Dermis blood vessel endothelial cell (primary cell): ENCODE measurements at places on chromosomes 3 and 15. TPM values are rescaled to one million over a fixed set of nuclear protein-coding genes. Genes with fewer than 3 reads are reported as not detected.

The GPR156 gene
- total RNA-seq: 0.09 TPM in 1 of 2 replicates, not detected in the other

The GOLGA8T gene
- 0.05 TPM in 1 of 2 replicates, not detected in the other for total RNA-seq

The MESP2 gene
- 0.28 TPM in 1 of 2 replicates, not detected in the other for total RNA-seq

The GALNT15 gene
- total RNA-seq: 104 and 175 TPM in 2 replicates

The DUOXA2 gene
- not detected in 2 replicates for total RNA-seq

The USP13 gene
- 30.5 and 52.0 TPM in 2 replicates for total RNA-seq

The CHDH gene
- total RNA-seq: 0.23 and 1.0 TPM in 2 replicates

The SNAPC5 gene
- total RNA-seq: 21.4 and 22.2 TPM in 2 replicates

The RHOV gene
- total RNA-seq: 0.17 TPM in 1 of 2 replicates, not detected in the other

The GBE1 gene
- total RNA-seq: 70.5 and 124 TPM in 2 replicates

The HGD gene
- total RNA-seq: 0.60 and 2.4 TPM in 2 replicates

The ECE2 gene
- not detected in 2 replicates for total RNA-seq

The ROBO1 gene
- 0.47 and 1.0 TPM in 2 replicates for total RNA-seq

The SRGAP3 gene
- total RNA-seq: 3.4 and 7.1 TPM in 2 replicates

The XCR1 gene
- not detected in 2 replicates for total RNA-seq

DNA sequence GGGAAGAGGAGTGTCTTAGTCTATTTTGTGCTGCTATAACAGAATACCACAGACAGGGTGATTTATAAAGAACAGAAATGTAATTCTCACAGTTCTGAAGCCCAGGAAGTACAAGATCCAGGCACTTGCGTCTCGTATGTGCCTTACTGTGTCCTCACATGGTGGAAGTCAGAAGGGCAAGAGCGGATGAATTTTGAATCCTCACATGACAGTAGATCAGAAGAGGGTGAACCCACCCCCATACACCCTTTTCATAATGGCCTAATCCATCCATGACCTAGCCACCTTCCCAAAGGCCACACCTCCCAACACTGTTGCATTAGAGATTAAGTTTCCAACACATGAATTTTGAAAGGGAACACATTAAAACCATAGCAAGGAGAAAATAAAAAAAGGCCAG, 18.7 kb upstream of the ANXA2 start:
- DNase-seq: no peak

- DNase-seq: peak; percentile 70
Observed at GRCh38 chr15:63945007-63945788, 101.1 kb downstream of the DAPK2 start.

- peak; percentile 6 for DNase-seq
Observed at GRCh38 chr15:43414196-43414595, 43.3 kb downstream of the TUBGCP4 start.

GRCh38 chr15:36696196-36696595, 116.8 kb downstream of the CDIN1 start:
- DNase-seq: no peak

DNA sequence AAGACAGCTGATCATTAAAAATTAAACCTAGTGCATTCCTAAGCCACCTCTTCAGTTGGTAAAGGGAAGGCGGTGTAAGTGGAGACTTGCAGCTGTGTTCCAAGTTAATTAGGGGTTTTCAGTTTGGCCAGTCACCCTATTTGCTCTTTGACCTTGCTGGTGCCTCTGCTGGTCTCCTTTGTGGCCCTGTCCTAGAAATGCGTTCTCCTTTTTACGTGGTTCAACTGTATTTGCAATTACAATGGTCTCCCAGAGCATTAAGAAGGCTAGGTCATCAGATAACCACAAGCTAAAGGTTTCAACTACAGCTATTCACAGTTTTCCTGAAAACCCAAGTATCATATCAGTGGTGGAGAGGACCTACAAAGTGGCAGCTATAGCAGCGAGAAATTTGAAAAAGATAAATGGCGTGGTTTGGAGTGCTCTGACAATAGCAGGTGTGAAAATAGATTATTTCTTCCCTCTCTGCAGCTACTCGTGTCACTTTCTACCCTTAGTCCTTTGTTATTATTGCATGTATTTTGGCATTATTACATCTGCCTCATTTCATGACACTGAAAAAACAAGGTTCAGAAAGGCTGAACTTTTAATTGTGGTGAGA, 203.5 kb upstream of the TBC1D5 start:
- no peak for DNase-seq

- peak; percentile 81 for DNase-seq
Observed at GRCh38 chr3:114566162-114566755, 272.4 kb downstream of the TIGIT start.

GRCh38 chr15:53559364-53560277, 199.8 kb downstream of the WDR72 start:
- DNase-seq: no peak

GRCh38 chr3:125098611-125099291, 43.0 kb upstream of the HEG1 start:
- DNase-seq: no peak

DNA sequence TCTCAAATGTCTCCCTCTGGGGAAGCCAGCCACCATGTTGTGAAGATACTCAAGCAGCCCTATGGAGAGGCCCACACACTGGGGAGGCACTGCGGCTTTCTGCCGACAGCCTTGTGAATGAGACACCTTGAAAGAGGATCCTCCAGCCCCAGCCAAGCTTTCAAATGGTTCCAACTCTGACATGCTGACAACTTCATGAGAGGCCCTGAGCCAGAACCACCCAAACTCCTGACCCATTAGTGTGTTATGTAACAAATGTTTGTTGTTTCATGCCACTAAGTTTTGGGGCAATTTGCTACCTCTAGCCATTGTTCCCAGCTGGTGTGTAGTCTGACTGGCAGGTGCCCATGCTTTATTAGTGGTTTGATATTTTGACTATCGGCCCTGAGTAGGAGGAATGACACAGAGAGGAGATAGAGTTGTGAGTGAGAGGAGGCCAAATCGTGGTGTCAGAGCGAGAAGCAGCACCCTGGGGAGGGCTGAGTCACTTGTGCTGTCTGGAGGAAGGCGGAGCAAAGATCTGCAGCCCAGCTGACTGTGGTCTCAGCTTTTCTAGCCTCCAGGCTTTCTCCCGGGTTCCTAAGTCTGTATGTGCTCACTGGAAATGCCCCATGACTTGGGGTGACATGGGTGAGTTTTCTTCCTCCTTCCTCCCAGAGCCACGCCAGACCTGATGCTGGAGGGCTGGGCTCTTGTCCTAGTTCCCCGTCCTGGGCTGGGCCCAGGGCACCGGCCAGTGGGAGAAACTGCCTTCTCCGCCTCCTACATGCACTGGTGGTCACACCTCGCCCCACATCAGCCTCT, 56.7 kb upstream of the BLM start:
- DNase-seq: peak; percentile 42

DNA sequence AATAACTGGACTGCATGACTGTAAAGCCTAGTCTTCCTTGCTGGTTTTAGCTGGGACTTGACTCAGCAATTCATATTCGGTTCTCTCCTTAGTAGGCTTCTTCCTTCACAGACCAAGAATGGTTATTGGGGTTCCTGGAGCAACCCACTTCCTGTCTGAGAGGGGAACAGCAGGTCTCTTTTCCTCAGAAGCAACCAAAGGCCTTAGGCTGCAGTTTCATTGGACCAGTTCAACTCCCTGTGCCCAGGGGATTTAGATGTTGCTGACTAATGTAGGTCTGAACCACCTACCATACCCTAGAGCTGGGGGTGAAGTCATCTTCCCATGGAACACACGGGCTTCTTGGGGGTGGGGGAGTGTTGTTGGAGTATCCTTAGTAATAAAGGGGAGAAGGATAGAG, 84.0 kb upstream of the SKOR1 start:
- no peak for DNase-seq

- no peak for DNase-seq
Observed at GRCh38 chr3:114855839-114856238, 291.2 kb downstream of the ZBTB20 start.

DNA sequence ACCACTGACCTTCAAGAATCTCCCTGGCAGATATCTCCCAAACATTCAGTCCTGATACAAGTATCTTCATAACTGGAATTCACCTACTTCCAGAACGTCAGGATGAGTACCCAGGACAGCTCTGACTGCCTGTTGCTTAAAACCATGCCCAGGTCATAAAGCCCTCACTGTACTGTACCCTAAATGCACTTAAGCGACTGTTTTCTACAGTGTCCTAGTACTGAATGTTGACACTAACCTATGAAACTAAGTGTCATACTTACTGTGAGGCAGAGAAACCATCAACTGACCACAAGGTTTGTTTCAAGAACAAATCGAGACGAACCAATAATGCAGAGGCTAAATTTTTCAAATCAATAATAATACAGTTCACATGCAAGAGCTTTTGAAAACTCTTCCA, 178.7 kb upstream of the NSMCE3 start:
- DNase-seq: no peak

DNA sequence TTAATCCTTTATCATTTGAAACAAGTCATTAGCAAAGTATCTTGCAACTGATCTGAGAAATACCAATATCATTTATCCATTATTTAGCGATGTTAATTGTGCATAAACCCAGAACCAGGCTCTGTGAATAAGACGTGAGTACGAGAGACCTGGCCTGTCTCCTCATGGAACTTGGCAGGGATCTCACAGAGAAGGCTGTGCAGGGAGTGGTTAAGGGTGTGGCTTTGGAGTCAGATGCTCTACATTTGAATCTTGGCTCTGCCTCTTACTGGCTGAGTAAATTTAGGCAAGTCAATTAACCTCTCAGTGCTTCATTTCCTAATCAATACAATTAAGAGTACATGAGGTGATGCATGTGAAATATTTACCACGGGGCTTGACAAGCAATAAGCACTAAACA, 39.9 kb upstream of the TBL1XR1 start:
- no peak for DNase-seq

GRCh38 chr3:182240474-182240873, 528.7 kb downstream of the SOX2 start:
- no peak for DNase-seq

DNA sequence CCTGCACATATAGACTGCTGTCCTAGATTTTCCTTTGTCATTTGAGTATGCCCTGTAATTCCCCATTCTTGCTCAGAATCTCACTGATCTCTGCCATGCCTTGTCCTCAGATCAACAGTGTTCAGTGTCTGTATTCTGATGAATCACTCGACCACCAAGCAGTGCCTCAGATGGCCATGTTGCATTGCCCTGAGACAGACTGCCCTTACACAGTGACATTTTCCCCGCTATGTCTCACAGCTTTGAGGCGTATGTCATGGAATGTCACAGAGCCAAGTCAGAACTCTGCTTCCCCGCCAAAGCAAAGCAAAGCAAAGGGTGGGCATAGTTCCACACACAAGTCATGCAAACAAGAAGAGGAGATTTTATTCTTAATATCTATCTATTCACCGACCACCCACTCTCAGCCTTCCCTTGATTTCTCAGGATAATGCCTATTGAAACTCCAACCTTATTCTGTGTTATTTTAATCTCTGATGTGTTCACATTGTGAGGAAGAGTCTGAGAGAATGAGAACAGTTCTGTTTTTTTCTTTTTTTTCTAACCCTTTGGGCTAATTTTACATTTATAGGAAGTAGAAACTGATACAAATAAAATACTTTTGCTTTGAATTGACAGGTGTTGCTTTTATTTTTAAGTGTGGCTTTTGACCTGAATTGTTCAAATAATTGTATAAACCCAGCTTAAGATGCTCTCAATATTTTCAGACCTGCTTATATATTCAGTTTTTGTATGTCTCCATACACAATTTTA, 16.9 kb upstream of the PSMD6 start:
- no peak for DNase-seq

DNA sequence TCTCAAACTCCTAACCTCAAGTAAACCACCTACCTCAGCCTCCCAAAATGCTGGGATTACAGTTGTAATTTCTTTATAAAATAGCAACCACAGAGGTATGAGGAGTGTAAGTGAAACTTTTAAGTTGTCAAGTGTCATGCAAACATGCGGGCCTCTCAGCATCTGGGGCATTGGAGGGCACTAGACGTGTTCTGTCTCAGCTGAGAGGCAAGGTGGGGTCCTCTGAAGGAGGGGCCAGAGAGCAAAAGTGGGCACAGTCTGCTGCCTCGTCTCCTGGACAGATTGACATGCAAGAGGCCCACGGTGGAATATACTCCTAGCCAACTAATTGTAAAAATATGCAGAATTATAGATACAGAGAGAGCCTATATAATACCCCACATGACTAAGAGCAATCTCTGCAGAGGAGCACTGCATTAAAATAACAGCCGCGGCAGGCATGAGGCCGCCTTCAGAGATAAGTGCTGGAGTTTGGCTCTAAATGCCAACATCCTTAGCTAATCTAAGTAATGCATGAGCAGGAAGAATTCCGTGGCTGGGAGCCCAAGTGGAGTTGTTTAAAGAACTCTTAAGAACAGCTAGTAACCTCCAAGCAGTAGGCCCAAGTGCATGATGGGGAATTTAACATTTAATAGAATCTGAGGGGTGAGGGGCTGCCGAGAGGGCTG, 87.8 kb upstream of the RNU6-1 start:
- no peak for DNase-seq

- no peak for DNase-seq
Observed at GRCh38 chr3:115864911-115865310, 241.6 kb downstream of the GAP43 start.

GRCh38 chr3:32340611-32341365, 50.9 kb upstream of the CMTM7 start:
- peak; percentile 56 for DNase-seq

DNA sequence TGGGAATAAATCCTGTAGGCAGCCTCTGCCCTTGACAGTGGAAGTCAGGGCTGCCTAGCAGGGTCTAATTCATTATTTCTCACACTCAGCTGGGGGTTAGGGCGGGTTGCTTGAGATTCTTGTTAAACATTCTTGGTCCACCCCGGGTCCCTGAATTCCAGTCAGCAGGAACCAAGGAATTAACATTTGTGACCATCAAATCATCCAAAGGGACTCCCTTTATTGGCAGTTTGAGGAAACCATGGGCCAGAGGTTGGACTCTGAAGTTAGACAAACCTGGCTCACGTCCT, 122.8 kb downstream of the EEFSEC start:
- no peak for DNase-seq

- DNase-seq: no peak
Observed at GRCh38 chr3:134003066-134003465, 26.7 kb downstream of the SLCO2A1 start.

GRCh38 chr3:140857993-140858392, 83.6 kb upstream of the SLC25A36 start:
- no peak for DNase-seq

DNA sequence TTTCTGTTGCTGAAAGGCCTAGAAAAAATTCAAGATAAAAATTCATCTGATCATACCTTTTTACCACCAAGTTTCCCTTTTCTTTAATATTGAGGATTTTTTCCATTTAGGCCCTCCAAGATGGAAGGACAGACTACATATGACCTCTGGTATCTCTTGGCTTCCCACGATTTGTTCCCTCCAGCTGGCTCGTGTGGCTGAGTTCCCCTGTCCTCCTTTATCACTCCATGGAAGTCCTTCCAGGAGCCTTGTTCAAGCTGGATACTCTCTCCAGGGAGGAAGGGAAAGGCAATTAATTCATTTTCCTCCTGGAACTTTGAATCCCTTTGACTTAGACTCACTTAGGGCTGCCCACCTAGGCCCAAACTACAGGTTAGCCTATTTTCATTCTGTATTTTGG, 110.6 kb downstream of the CFAP44 start:
- no peak for DNase-seq

DNA sequence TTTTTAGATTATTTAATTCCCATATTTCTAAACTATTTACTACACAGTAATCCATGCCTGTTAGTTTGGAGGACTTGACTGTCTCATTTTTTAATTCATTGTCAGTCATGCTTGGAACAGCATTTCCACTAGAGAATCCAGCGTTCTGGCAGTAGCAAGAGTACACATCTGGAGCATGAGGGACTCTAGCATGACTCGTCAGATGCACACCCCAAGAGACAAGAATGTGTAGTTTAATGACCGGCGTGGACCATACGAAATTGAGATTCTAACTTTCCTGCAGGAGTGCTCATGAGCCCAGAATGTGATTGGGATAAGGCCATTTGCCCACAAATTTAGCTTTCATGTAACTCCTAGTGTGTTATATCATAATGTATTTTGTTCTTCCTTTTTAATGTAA, 48.9 kb downstream of the ASB7 start:
- no peak for DNase-seq
